Skeletal muscle cell (primary cell): ENCODE measurements at places on chromosomes 2 and 18.

DNA sequence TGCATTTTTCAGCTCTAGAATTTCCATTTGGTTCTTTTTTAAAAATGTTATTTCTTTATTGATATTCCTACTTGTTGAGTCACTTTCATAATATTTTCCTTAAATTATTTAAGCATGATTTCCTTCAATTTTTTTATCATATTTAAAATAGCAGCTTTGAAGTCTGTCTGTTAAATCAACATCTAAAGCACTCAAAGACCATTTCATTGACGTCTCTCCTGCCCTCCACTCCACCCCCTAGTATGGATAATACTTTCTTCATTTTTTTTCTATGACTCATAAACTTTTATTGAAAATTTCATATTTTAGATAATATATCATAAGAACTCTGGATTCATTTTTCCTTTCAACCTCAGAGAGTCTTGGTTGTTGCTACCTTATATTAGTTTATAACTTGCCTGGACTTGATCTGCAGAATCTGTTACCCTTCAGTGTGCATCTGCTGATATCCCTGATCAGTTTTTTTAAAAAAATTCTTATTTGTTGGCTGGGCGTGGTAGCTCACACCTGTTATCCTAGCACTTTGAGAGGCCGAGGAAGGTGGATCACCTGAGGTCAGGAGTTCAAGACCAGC is 59.0 kb upstream of the ZNF396 start:
- DNase-seq, result no peak

GRCh38 chr2:53536583-53537361 is 230.8 kb upstream of the CHAC2 start:
- no peak for DNase-seq

- no peak for DNase-seq
Observed at GRCh38 chr18:27723168-27723567, 453.8 kb downstream of the CDH2 start.

DNA sequence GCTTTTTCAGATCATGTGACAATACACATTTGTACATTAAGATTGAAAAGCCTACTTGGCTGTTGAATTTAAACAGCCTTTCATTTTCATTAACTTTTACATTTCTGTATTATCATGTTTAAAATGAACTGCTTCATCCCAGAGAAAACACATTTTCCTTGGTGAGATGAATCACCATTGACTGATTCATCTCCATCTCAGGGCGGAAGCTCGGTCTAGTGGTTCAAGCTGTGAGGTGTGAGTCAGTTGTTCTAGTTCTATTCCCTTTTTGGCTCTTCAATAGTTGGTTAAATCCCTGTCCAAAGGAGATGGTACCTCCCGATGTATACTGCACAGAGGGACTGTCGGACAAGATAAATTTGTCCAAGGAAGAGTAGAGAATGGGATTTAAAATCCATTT is 189.7 kb downstream of the ADCYAP1 start:
- peak; percentile 47 for DNase-seq

DNA sequence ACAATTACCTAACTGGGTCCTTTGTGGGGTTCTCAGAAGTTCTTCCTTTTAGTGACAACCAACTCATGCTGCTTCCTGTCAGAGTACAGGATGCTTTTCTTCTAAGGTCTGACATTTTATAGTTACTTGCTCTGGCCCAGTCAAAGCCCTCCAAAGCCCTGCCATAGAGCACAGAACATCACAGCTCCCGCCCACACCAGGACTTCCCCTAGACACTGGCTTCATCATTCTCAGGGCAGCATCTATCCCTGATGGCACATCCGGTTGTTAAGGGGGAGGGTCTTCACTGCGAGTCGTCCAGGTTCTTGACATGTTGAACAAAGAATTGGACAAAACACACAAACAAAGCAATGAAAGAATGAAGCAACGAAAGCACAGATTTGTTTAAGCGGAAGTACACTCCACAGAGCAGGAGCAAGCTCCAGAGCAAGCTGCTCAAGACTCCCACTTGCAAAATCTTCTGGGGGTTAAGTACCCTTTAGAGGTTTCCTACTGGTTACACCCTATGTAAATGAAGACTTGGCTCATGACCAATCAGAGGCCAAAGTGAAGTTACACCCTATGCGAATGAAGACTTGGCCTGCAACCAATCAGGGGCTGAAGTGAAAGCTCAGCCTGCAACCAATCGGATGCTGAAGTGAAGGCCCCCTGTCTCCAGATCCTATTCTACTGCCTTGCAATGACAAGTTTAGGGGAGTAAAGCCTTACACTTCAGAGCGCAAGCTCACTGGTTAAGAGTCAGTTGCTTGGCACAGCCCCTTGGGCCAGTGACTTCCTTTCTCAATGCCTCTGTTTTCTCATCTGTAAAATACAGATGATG is 79.0 kb downstream of the HDAC4 start:
- DNase-seq, result no peak
